ENCODE measurements at places on chromosomes 5 and 9.

- DNase-seq = no peak
These were observed 127.2 kb downstream of the PDE8B start for GRCh38 chr5:77337686-77338085.

GRCh38 chr5:74372051-74372450, 268.5 kb downstream of the ENC1 start:
- no peak for DNase-seq

GRCh38 chr5:176540956-176541337, 3.7 kb upstream of the RNF44 start:
- DNase-seq = no peak

GRCh38 chr5:170312666-170313065, 15.1 kb upstream of the LCP2 start:
- peak; percentile 59 for DNase-seq

GRCh38 chr5:93192087-93192486, 388.9 kb downstream of the NR2F1-AS1 start:
- no peak for DNase-seq

GRCh38 chr5:116377276-116378006, 197.2 kb downstream of the SEMA6A start:
- DNase-seq = no peak

- DNase-seq = peak; percentile 0
These were observed 231.7 kb downstream of the CTNND2 start for GRCh38 chr5:11672385-11673085.

- DNase-seq = no peak
These were observed 14.6 kb upstream of the STRBP start for GRCh38 chr9:123283048-123283408.

GRCh38 chr9:100819980-100820379, 208.5 kb upstream of the PLPPR1 start:
- no peak for DNase-seq

- no peak for DNase-seq
These were observed 189.2 kb upstream of the NR3C1 start for GRCh38 chr5:143592648-143593047.

DNA sequence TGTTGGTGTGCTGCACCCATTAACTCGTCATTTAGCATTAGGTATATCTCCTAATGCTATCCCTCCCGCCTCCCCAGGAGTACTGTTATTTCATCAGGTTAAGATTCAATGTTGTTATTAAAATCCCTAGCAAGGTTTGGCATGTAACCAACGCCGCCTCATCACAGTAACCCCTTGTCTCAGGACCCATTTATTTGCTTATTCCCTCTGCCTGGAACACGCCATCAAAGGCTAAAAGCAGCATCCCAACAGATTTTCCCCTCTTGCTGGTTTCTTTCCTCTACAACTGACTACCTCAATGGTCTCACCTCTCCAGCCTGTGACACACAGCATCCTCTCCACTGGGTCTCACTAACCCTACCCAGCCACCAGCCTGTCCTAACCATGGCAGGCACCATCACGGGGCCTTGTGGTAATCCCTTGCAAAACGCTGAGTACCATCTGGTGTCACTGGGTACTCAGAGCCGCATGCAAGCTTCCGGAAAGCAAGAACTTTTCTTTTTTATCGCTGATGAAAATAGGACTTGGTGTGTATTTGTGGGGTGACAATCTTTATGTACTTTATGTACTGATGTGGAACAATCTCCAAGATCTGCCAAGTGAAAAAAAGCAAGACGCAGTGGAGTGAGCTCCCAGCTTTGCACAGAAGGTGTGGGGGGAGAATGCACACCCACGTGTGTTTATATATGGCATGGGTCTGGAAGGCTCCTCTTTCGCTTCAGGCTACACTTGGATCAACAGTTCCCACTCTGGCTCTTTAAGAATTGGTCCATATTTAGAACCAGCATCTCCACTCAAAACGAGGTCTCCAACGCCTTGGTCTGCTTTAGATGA, 6.1 kb downstream of the RPS14 start:
- DNase-seq = no peak
